ENCODE measurements at places on chromosomes 16 and 17.
A peak's percentile ranks its signal among the peaks of the same experiment; 100 is the strongest.

DNA sequence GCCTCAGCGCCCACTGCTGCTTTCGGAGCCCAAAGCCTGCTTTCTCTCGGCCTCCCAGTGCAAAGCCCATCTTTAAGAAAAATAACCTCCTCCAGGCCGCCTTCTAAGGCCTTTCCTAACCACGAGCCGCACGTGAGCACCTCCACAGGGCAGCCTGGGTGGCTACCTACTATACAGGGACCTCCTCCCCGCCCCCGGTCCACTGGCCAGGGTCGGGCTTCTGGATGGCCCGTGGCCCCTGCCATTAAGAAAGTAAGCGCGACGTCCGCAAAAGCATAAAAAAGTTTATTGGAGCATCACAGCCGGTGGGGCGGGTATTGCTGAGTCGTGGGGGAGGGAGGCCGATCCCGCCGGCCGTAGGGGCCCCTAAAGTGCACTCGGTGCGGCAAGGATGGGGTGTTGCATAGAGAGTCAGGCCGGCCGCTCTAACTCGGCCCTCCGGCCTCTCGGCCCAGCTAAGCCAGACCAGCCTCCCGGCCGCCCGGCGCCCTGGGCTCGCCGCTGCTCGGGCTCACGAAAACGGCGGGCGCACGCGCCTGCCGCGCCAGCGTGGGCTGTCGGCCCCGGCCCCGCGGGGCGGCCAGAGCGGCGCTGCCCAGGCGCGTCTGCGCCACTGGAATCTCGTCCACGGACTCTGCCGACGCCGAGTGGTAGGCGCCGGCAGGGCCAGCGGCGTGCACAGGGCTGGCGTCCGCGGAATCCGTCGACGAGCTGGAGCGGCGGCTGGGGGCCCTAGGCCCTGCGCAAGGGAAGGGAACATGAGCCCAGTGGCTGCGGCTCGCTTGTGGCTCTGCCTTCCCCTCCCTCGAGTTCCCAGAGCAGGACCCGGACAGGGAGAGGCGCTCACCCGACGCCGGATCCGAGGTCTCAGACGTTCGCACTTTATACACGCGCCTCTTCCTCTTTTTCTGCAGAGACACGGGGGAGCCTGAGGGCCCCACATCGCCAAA, 1.1 kb upstream of the TPPP3 start:
- DNase-seq = peak; percentile 49

GRCh38 chr16:49700251-49701064, 155.5 kb downstream of the ZNF423 start:
- no peak for DNase-seq

- DNase-seq = no peak
Measured at GRCh38 chr17:3049705-3050295, 13.6 kb downstream of the OR1D5 start.

- no peak for DNase-seq
Measured at GRCh38 chr17:33463887-33464286, 170.8 kb upstream of the ASIC2 start.

DNA sequence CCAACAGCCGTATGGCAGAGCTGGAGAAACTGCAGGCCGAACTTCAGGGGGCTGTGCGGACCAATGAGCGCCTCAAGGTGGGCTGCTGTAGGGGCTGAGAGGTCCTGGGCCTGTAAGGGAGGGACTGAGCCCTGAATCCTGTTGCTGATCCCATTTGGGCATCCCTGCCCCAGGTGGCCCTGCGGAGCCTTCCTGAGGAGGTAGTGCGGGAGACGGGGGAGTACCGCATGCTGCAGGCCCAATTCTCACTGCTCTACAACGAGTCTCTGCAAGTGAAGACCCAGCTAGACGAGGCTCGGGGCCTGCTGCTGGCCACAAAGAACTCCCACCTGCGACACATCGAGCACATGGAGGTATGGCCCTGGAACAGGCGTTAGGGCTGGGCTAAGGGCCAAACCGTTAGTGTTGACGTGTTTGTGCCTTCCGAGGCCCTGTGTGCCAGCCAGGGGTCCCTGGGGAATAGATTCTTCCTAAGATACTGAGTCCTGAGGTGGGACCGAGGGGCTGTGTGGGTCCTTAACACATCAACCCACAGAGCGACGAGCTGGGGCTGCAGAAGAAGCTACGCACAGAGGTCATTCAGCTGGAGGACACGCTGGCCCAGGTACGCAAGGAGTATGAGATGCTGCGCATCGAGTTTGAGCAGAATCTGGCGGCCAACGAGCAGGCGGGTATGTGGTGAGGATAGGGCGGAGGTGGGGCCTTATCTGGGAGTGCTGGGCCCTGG, 4.2 kb downstream of the RNF40 start:
- no peak for DNase-seq

DNA sequence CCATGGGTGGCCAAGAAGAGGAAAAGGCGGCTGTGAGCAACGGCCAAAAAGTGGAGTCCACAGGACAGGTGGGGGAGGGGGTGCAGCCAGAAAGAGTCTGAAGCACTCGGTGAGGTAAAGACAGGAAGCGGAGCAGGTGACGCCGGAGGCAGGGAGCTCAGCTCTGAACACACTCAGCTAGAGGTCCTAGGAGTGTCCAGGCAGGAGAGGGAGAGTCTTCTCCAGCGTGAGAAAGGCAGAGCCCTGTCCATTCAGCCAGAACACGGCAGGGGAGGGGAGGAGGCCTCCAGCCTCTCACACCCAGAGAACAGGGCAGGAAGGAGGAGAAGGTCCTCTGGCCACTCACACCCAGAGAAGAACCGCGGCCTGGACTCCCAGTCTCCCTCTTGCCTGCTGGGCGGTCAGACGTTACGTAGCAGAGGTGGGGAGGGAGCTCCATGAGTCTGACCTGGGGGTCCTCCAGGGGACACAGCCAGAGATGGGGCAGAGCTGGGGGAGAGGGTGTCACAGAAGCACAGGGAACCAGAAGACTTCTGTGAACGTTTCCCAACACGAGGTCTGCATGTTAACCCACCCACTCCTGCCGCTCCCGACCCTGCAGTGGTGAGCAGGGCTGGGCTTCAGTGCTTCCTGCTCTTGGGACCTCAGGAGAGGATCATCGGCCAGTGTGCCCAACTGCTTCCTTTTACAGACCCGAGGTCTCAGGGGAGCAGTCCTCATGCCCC, 89.2 kb downstream of the ABR start:
- peak; percentile 44 for DNase-seq

- DNase-seq = peak; percentile 51
Measured at GRCh38 chr17:59266745-59267144, 46.4 kb downstream of the GDPD1 start.

DNA sequence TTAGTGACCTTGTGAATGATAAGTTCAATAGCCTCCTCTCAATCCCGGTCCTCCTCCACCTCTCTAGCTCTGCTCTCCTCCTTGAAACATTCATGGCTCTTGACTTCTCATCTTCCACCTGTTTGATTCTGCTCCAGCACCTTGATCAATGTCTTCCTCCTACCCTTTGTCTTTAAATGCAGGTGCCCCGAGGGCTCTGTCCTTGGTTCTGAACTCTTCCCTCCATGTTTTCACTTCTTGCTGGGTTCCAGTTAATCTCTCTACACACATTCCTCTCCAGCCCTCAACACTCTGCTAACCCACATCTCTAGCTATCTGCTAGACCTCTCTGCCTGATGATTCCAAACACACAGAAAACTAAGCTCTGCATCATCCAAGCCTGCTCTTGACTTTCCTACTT, 13.4 kb downstream of the CD300E start:
- no peak for DNase-seq

- DNase-seq = no peak
Measured at GRCh38 chr17:80726558-80727408, 182.1 kb downstream of the RPTOR start.

DNA sequence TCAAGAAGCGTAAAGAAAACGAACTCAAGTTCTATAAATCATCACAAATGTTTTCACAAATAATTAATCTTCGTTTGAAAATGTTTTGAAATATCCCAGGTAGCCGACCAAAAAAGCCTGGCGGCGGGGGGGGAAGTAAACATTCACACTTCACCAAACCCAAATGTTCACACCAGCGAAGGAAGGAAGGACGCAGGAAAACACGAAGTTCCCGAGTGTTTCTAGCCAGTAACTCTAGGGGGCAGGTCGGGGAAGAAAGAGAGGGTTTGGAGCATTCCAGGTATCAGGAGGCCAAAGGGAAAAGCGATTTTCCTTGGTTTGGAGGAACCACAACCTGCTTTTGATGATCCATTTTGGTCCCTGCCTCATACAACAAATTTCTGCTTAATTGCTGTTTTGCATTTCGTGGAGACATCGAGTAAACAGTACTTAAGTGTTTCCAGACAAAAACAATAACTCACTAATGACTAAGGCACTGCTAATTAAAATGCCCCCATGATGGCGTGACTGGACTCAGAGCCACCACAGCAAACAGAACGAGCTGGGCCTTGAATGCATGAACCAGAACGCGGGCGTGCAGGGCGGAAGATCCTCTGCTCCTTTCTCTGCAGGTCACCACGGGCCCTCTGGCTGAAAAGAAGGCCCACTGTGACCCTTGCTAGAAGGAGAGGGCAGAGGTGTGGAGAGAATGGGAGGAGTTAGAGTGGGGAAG, 16.6 kb downstream of the ZFHX3 start:
- no peak for DNase-seq

DNA sequence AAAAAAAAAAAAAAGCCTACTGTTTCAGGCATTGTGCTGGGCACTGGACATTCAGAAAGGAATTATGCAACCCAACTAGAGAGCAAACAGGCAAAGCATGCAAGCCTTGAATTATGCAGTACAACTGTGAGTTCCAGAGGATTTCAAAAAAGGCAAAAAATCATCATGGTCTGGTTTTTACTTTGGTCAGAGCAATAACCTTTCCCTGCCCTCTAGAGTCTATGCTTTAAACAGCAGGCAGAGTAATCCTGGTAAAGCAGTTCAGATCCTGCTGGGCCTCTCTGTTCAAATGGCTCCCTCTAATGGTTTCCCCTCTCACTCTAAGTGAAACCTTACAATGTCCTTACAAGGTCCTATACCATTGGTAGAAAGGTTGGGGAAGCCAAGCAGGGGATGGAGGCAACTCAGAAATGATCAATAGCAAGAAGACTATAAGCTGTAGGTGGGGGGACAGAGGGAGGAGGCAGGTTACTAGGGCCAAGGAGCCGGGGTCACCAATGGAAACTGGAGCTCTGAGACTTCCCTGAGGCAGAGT, 4.6 kb upstream of the TAF15 start:
- DNase-seq = peak; percentile 90

Data from inflammatory macrophage treated with lipopolysaccharide for 4 hours (primary cell).